ENCODE measurements at places on chromosomes 2 and 18.

- no peak for DNase-seq
Observed at GRCh38 chr18:13660510-13660909, 65.8 kb downstream of the FAM210A start.

- DNase-seq: no peak
Observed at GRCh38 chr18:58338141-58338540, 290.8 kb downstream of the ALPK2 start.

DNA sequence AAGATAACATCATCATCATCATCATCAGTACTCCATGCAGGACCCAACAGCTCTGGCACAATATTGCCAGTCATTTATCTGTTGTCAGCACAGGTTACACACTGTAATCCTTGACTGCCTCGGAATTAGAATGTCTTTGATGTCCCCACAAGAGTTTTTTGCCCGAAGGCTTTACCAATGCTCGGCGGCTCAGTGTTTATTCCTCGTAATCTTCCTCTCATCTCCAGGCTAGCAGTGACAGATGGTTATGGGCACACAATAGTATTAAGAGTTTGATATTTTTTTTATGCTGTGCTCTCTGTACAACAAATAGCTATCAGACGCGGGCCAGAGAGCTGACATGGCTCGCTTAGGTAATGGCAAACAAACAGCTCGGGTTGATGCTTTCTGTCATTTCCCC, 515.2 kb downstream of the ZEB2 start:
- DNase-seq: no peak

DNA sequence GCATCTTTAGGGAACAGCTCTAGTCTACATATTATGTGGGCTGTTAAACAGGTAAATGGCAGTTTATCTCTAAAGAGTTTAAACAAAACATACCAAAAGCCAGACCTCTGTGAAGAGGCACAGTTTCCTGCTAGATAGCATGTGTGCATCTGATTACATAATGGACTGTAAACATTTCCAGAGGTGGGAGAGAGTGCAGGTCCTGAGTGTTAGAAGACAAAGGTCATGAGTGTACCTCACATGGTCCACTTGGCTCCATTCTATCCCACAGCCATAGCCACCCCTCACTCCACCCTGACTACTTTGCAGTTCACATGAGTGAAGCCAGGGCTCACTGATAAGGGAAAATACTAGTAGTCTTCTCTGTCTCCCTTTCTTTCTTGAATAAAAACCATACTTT, 233.4 kb downstream of the MTX2 start:
- DNase-seq: no peak

GRCh38 chr18:44723411-44723810, 42.7 kb downstream of the SETBP1 start:
- no peak for DNase-seq

- DNase-seq: no peak
Observed at GRCh38 chr2:1887915-1888314, 143.6 kb upstream of the PXDN start.

- no peak for DNase-seq
Observed at GRCh38 chr18:13258921-13259320, 40.4 kb downstream of the LDLRAD4 start.

Data from thoracic aorta (tissue), 2 donors.